NCI-H69 (cell line): ENCODE measurements at places on chromosomes 6 and 20.

DNA sequence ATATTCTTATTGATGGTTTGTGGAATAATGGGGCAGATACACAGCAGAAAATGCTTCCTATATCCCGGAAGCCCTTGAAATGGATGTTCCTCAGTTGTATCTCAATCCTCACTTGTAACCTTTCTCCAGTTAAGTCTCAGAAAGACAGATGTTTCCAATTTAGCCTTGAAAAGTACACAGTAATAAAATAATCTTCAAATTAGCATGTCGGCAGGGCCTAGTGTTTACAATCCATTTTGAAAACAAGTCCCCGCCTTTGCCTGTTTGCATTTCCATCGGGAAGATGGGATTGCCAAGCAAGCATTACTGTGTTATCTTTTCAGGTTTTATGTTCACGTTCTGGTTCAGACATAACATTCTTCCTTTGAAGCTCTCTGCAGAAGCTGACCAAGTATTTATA, 41.5 kb downstream of the SNRNP48 start:
- peak; percentile 86 for DNase-seq

GRCh38 chr20:2417213-2417541, 36.5 kb downstream of the TGM6 start:
- peak; percentile 59 for DNase-seq

DNA sequence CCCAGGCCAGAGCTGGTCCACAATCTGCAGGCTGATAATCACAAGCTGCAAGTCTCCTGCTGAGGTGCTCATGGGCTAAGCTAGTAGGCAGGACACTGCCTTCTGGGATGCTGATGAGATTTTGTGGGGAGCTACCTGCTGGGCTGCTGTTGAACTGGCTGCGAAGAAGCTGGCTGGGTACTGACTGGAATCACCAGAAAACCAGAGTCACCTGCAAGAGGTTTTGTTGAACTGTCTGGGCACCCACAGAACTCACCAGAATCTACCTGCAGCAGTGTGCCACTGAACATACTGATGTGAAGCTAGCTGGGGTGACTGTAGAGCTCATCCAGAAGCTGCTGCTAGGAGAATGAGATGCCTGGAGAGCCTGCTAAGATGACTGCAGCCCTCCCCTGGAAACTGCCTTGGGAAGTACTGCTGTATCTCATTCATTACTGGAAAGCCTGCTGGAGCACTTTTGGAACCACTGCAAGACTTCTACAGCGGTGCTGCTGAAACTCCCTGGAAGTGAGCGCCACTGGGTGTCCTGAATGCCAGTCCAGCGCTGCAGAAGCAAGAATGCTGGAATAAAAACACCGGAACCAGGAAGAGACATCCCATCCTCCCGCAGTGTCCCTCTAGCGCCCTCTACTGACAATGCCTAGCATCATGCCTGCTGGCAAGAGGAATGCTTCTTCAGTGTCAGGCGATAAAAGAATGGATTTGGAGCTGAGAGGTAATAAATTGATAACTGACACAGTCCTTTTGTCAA, 64.9 kb upstream of the ARHGAP18 start:
- DNase-seq = peak; percentile 87

DNA sequence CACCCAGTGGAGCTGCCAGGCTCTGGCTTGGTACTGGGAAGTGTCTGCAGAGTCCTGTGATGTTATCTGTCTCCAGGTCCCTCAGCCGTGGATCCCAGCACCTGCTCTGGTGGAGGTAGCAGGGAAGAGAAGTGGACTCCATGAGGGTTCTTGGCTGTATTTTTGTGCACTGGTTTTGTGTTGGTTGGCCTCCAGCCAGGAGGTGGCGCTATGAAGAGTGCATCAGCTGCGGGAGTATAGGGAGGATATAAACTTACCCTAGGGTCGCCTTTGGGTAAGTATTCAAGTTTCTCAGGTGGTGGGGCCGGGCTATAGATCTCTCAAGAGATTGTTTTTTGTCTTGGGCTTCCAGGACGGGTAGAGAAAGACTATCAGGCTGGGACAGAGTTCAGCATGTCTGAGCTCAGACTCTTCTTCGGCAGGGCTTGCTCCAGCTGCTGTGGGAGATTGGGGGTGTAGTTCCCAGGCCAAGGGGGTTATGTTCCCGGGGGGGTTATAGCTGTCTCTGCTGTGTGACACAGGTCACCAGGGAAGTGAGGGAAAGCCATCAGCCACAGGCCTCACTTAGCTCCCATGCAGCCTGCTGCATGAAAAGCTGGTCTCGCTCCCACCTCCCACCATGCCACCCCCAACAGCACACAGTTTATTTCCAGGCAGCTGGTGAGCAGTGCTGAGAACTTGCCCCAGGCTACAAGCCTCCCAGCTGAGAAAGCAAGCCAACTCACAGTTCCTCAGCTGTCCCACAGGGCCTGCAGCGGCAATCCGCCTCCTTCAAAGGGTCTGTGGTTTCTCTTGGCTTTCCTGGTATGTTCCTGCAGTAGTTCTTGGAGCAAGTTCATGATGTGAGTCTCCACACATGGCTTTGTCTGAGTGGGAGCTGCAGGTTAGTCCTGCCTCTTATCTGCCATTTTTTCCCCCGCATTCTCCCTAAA, 115.7 kb downstream of the AIG1 start:
- peak; percentile 40 for DNase-seq

DNA sequence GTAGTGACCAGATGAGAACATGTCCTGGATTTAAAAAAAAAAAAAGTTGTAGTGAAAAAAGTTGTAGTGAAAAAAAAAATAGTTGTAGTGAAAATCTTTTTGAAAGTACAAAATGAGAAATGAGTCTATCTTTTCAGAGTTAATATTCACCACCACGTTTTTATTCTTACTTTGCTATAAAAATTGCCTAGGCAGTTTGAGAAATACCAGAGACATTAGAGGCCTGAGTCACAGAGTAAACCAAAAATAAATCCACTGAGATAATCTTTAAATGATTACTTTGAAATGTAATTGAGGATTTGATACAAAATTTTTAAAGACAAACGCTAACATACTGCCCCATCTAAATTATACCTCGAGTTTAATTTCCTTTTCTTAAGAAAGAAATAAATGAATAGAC, 101.2 kb upstream of the TIAM2 start:
- no peak for DNase-seq

DNA sequence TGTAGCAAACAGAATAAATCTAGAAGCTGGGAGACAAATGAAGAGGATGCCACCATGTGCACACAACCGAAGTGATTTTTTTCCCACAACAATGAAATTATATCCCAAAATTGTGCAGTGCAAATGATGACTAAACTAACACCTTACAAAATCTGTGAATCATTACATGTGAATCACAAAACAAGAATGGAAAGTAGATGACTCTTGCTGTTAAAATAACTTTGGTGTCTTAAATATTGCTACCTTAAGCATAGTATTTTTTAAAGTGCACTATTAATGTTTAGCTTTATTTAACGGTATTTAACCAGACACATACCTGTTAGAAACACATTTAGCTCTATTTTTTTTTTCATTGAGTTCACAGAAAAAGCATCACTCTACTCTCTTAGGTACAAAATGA, 190.8 kb downstream of the TBC1D32 start:
- DNase-seq = no peak

DNA sequence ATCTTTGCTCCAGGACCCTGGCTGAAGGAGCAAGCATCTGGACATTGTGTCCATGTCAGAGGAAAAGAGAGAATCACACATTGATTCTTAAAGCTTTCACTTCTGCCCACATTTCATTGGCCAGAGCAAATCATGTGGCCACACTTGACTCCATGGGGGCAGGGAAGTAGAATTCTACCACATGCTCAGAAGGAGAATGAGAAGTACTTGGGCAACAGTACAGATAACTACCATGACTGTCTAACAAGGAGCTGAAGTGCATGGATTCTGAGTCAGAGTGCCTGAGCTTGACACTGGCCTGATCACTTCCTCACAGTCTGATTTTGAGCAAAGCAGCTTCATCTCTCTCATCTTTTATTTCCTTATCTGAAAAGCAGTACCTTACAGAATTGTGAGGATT, 38.6 kb downstream of the GHRH start:
- DNase-seq = no peak

GRCh38 chr6:73644941-73645591, 8.7 kb downstream of the SLC17A5 start:
- DNase-seq = peak; percentile 21

DNA sequence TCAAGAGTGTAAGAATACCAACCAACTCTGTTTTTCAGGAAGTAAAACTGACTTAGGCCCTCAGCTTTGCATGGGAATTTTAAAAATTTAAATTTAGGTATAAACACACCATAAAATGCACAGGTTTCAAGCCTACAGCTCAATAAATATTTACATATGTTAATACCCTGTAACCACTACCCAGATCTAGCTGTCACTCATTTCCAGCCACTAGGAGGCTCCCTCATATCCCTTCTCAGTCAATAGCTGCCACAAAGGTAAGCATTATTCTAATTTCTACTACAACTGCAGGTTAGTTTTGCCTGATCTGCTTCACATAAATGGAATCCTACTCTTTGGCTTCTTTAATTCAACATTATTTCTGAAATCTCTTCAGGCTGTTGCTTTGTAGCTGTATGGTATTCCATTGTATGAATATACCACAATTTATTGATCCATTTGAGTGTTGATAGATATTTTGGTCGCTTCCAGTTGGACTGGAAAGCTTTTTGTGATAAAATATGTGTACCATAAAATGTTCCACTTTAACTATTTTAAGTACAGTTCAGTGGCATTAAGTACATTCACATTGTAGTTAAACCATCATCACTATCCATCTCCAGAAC, 32.5 kb upstream of the MEI4 start:
- peak; percentile 18 for DNase-seq

- DNase-seq = no peak
These were observed 288.4 kb upstream of the TSHZ2 start for GRCh38 chr20:52683761-52684160.

DNA sequence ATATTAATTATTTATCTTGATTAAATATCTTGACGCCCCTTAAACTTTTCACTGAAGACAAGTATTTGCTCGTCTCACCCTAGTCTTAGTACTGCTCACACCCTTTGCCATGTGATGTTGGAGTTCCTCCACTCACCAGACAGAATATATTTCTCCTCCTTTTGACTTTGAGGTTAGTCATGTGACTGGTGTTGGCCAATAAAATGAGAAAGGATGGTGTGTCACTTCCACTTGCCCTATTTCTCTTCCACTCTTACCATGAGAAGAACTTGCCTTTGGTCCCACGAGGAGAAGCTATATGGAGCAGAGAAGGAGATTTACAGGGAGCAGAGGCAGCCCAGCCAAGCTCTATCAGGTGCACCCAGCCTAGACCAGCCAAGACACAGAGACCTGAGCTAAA, 64.9 kb upstream of the TAB2 start:
- no peak for DNase-seq

- no peak for DNase-seq
These were observed 1579.3 kb downstream of the HACE1 start for GRCh38 chr6:103280417-103280816.

DNA sequence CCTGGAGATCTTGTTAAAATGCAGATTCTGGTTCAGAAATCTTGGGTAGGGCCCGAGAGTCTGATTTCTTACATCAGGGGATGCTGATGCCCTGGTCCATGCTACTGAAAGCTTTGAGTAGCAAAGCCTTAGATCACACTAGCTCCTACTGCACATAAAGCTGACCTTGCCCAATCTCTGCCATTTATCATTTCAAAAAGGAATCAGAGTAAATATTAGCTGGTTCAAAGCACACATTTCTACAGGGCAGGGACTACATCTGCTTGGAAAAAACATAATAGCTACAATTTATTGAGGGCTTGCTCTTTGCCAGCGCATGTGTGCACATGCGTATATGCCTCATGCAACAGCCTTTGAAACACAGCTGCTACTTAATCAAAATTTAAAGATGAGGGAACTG, 440.4 kb upstream of the ARID1B start:
- peak; percentile 60 for DNase-seq

- no peak for DNase-seq
These were observed 113.3 kb downstream of the JPH2 start for GRCh38 chr20:44073675-44074071.

GRCh38 chr6:36119209-36119608, 11.1 kb upstream of the MAPK13 start:
- DNase-seq = no peak

GRCh38 chr6:11315743-11316437, 83.4 kb upstream of the NEDD9 start:
- DNase-seq = no peak

DNA sequence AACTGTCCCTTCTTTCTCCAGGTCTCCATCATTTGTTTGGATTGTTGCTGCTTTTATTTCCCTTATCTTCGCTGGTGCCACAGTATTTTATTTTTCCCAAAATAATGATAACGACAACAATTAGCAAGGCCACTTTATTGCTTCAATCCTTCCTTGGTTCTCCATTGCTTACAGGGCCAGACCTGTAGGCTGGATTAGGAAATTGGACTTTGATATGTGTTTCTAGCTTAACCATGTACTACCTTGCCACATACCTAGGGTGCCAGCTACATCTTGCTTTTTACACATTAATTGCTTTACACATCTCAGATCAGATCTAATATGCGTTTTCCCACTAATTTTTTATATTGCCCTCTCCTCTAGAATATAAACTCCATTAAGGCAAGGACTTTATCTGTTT, 195.4 kb downstream of the HIVEP2 start:
- no peak for DNase-seq

DNA sequence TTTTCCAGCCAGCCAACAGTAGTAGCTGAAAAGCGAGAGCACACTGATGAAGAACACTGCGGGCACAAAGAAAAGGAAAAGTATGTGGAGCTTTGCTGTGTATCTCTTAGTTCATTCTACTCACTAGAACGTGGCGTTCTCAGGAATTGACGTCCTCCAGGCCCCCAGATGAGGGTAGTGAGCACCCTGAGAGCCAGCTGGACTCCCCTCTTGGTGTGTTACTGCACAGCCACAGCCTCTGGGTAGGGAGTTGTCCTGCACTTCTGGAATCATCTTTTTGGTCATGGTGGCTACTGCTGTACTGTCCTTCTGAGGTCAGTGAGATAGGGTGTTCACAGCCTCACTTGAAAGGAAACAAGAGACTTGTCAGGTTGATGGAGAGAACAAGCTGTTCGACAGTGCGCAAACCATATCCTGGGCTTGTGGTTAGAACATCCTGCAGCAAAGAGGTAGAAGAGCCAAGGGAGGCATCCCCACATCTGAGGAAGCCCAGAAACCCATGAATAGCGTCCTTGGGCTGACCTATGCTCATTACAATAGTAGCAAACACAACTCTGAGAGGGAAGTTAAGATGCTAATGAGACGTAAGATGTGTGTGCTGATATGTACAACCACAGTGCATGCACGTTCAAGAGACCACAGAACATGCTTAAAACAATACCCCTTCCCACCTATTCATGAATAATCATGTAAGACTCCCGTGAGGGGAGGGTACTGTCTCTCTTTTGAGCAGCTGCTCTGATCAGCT, 14.6 kb upstream of the HLA-F start:
- DNase-seq = no peak
